ENCODE measurements at places on chromosomes 16 and 17.

GRCh38 chr16:75092777-75093176 is 23.8 kb downstream of the LDHD start:
- no peak for DNase-seq

DNA sequence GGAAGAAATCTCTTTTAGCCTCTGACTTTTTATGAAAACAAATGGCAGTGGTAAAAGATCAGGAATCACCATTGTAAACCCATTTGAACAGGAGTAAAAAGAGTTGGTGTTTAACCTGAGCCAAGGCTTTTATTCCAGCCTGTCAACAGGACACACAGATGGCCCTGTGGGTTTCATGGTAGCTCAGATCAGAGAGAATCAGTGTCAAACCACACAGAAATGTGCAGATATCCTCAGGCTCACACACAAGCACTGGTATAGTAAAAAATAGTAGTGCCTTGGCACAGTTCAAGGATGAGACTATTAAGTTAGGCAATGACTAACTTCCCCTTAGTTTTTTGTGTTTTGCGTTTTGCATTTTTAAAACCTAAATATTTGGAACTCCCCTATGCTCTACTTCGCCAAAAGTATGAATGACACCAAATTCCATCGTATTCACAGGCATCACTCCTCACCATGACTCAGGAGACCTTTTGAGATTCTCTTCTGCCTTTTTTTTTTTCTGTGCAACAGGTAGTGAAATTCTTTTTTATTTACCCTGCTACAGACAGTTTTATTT is 1200.0 kb downstream of the CDH11 start:
- no peak for DNase-seq

DNA sequence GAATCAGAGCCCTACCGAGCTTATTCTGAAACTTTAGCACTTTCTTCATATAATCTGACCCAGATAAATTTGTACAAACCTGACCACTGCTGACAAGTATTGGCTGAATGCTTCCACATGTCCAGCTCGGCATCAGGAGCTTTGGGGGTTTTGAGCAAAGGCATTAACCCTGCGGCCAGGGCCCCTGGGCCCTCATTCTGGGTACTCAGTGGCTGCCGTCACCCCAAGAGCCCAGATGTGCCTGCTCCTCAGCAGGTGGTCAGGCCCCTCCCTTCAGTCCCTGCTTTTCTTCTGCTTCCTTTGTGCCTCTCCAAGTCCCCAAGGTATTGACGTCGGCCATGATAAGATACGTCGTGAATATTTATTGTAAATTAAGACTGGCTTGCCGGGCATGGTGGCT is 47.3 kb upstream of the CHMP6 start:
- DNase-seq, result no peak

DNA sequence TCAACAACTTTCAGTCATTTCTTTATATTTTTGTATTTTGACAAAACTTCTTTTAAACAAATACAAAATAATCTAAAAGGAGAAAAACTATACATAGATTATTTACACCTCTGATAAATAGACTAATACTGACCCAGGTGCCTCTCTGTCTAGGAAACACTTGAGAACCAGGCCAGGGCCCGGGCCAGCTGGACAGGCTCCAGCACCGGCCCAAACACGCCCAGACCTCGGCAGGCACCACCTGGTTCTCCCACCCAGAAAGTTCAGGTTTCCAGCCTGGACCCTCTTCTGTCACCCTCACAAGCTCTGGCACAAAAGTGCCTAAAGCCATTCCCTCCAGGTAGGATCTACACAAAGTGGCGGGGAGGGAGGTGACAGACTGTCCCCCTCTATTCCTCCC is 97.0 kb upstream of the DNAH17 start:
- DNase-seq, result no peak

GRCh38 chr16:28981517-28981916 is 3.3 kb upstream of the LAT start:
- DNase-seq, result no peak

DNA sequence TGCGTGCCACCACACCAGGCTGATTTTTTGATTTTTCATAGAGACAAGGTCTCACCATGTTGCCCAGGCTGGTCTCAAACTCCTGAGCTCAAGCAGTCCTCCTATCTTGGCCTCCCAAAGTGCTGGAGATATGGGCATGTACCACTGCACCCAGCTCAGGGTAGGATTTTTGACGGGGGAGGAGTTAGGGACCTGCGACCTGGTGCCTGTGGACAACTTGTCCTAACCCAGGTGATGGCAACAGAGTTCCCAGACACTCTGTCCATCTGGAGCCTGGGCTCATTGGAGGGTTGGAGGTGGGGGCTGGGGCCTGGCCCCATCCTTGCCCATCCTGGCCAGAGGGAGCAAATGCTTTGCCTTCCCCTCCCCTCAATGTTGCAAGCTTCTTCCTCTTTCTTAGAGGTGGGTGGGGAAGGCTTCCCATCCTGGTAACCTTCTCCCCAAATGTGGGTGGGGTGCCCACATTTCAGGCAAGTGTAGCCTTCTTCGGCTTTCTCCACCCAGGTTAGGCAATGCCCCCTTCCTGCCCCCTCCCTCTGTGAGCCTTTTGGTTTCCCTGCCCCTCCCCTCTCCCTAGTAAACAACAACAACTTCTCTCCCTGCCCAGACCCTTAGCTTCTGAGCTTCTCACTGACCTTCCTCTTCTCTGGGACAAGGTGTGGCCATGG is 24.9 kb downstream of the RARA start:
- DNase-seq, result no peak

- peak; percentile 86 for DNase-seq
Observed at GRCh38 chr16:89422905-89423630, 67.3 kb downstream of the ANKRD11 start.

DNA sequence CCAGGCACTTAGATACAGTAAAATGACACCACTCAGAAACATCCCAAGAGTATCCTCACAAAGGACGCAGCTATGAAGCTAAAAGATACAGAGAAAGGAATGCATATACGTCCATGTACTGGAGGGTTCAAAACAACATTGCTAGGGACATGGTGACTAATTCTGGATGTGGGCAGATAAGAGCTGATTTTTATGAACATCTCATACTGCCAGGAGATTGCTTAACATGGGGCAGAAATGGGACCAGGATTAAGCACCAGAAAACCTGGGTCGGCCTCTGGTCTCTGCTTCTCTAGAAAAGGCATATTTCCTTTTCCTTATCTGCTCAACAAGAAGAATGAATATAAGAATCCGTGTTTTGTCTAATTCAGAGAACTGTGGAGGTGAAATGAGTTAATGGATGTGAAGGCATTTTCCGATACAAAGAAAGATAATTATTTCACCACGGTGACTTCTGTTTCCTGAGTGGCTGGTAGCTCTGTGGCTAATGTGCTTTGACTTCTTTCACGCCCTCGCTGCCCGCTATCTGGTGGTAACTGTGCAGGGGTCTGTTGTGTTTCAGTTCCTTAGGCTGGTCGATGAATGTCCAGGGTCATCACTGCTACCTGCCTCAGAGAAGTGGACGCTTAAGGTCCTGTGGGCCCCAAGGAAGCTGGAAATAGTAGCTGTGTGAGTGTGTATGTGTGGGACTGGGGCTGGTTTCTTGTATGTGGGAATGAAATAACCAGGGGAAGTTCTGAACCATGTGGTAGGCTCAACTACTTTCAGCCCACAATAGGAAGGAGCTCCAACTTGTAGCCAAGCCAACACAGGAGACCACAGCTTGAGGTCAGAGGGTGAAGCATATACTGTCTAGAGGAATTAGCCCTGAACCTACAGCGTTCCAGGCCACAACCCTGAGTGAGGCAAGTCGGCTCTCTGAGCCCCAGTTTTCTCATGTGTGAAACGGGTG is 15.8 kb upstream of the CCL5 start:
- DNase-seq, result peak; percentile 76

GRCh38 chr17:48720266-48721008 is 1.9 kb downstream of the PRAC1 start:
- no peak for DNase-seq

DNA sequence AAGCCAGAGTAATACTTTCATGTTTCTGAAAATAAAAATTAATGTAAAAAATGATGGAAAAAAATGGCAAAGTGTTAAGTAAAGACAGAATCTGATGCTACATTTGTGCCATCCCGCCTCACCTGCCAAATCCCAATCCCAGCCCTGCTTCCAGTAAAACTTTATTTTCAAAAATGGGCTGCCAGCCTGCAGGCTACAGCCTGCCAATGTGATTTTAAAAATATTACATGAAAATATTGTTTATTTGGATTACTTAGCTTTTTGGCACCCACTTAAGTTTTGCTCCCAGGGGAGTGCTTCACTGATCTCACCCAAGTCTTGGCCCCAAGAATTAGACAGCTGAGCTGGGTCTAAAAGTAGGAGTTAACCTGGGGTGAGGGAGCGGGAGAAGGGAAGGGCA is 112.8 kb downstream of the C16orf78 start:
- no peak for DNase-seq

DNA sequence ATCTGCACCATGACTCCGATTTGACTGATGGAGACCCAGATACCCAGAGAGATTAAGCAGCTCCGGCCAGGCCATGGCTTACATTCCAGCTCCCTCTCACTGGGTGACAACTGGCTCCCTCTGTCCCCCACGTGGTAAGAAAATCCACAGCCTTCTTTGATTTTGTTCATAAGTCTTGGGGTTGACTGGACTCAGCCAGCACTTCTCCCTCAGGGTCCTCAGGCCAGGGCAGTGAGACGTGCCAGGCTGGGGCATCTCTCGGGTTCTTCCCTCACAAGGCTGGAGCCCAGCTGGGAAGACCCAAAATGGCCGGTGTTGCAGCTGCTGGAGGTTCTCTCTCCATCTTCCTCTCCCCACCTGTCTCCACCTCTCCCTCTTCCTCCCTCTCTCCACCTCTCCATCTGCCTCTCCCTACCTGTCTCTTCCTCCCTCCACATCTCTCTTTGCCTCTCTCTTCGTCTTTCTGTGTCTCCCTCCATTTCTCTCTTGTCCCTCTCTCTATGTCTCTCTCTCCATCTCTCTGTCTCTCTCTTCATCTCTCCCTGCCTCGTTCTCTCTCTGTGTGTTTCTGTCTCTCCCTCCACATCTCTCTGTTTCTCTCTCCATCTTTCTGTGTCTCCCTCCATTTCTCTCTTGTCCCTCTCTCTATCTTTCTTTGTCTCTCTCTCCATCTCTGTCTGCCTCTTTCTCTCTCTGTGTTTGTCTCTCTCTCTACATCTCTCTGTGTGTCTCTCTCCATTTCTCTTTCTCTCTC is 105.3 kb downstream of the FOXL1 start:
- no peak for DNase-seq

- DNase-seq, result peak; percentile 57
Observed at GRCh38 chr16:56793492-56793891, 63.6 kb downstream of the NUP93 start.

GRCh38 chr16:87674419-87674818 is 72.1 kb downstream of the JPH3 start:
- DNase-seq, result no peak

- no peak for DNase-seq
Observed at GRCh38 chr17:76688165-76688622, 22.6 kb downstream of the MXRA7 start.

- no peak for DNase-seq
Observed at GRCh38 chr17:58289869-58290268, 9.1 kb upstream of the MPO start.

GRCh38 chr17:29037739-29038084 is 5.2 kb upstream of the PIPOX start:
- no peak for DNase-seq

DNA sequence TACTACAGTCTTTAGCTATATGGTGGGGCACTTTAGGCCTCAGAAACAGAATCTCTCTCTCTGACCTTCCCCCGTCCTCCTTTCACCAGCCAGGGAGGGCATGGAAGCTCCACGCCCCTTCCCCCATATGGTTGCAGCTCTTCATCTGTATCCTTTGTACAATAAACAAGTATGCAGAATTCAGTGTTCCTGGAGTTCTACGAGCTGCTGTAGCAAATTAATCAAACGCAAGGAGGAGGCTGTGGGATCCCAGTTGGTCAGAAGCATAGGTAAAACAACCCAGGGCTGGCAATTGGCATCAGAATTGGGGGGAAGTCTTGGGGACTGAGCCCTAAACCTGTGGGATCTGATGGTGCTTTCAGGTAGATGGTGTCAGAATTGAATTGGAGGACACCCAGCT is 163.7 kb upstream of the NLRP1 start:
- DNase-seq, result no peak

DNA sequence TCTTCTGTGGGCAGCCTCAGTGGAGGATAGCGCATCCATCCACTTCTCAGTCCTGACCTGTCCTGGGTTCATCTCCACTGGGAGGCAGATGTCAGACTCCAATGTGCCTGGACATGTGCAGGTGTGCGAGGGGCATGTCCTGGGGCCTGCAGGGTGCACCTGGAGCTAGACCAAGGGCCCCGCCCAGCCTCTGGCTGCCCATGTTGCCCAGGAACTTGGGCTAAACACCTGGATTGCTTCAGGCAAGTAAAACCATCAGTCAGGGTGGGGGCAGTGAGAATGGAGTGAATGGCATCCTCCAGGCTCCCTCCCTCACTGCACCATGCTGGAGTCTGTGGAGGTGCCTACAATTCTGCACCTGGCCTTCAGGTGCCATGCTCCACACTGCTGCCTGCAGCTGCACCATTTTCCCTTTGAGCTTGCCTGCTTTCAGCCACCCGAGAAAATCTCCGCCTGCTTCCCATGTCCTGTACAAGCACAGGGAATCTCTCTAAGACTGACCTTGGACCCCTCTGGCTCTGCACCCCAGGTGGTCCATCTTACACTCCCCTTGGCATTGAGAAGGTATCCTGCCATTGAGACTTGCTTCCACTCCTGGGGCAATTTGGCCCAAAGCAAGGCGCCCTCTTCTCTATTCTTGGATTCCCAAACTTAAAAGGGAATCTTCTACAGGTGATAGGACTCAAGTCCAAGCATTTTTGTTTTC is 2.1 kb upstream of the MFSD6L start:
- no peak for DNase-seq

- DNase-seq, result peak; percentile 28
Observed at GRCh38 chr16:21950782-21951521, 2.2 kb upstream of the UQCRC2 start.

DNA sequence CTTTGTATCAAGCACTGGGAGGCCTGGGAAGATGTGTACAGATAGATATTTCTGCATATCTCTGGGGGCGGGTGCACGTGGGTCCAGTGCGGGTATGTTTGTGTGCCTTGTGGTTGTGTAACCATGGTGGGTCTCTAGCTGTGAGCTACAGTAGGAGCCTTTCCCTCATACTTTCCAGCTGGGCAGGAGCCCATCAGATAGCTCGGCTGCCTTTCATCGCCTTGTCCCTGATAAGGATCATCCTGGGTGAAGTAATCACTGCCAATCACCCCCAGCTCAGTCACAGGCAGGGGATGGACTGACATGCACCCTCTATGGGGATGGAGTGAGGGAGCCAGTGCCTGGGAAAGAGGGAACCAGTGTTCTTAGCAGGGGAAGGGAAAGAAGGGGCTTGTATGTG is 3.2 kb upstream of the SCRN2 start:
- DNase-seq, result peak; percentile 79

DNA sequence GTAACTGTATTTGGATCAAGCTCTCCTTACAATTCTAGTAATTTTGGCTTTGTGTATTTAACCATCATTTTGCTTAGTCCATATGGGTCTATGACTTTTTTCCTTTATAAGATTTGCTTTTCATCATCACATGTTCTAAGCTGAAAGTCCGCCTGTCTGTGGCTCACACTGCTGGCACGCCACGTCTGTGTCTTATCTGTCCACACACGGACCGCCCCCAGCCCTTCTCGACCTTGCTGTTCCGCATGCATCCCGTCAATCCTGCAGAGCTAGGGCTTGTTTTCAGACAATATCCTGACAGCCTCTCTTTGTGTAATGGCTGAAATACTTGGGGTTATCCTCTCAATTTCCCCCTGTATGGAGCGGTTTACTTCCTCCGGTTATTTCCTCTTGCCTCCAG is 8.4 kb upstream of the ALDH3A1 start:
- DNase-seq, result no peak

- DNase-seq, result no peak
Observed at GRCh38 chr17:2013994-2014317, 11.2 kb downstream of the RTN4RL1 start.

- no peak for DNase-seq
Observed at GRCh38 chr17:68489919-68490318, 22.3 kb upstream of the PRKAR1A start.

Measured in iris pigment epithelial cell (primary cell).